Adipose tissue (tissue), 3 donors: ENCODE measurements at places on chromosomes 5 and 9. TPM values are rescaled to one million over a fixed set of nuclear protein-coding genes. Genes with fewer than 3 reads are reported as not detected.

TMEM174 gene
- not detected for polyA plus RNA-seq

SEC24A gene
- 6.5 TPM for polyA plus RNA-seq

NPDC1 gene
- 213 TPM for polyA plus RNA-seq

TESK1 gene
- 98.7 TPM for polyA plus RNA-seq

CDC20B gene
- polyA plus RNA-seq = not detected

OTP gene
- polyA plus RNA-seq = not detected

PCDHB6 gene
- 0.33 TPM for polyA plus RNA-seq

ZNF300 gene
- polyA plus RNA-seq = 2.8 TPM

NEUROG1 gene
- polyA plus RNA-seq = not detected

PAEP gene
- polyA plus RNA-seq = not detected

SOWAHA gene
- polyA plus RNA-seq = 1.5 TPM

RAB3C gene
- polyA plus RNA-seq = 5.5 TPM

IER5L gene
- 16.8 TPM for polyA plus RNA-seq
